ENCODE measurements at places on chromosomes 12 and 14. TPM values are rescaled to one million over a fixed set of nuclear protein-coding genes. Genes with fewer than 3 reads are reported as not detected.

SLC6A12 gene
- total RNA-seq, result 0.19 TPM

DBX2 gene
- total RNA-seq, result not detected

DNAI7 gene
- 0.28 TPM for total RNA-seq

MYH6 gene
- not detected for total RNA-seq

TAS2R42 gene
- not detected for total RNA-seq

STK38L gene
- 25.7 TPM for total RNA-seq

LMO3 gene
- 0.56 TPM for total RNA-seq

ARHGAP9 gene
- 0.38 TPM for total RNA-seq

RIPK3 gene
- 0.56 TPM for total RNA-seq

TBX3 gene
- 16.1 TPM for total RNA-seq

DUSP16 gene
- total RNA-seq, result 5.4 TPM

DAO gene
- total RNA-seq, result not detected

PRB2 gene
- not detected for total RNA-seq

MUCL1 gene
- not detected for total RNA-seq

CLEC2B gene
- total RNA-seq, result 15.1 TPM
